ENCODE measurements at places on chromosomes 3 and 15.

DNA sequence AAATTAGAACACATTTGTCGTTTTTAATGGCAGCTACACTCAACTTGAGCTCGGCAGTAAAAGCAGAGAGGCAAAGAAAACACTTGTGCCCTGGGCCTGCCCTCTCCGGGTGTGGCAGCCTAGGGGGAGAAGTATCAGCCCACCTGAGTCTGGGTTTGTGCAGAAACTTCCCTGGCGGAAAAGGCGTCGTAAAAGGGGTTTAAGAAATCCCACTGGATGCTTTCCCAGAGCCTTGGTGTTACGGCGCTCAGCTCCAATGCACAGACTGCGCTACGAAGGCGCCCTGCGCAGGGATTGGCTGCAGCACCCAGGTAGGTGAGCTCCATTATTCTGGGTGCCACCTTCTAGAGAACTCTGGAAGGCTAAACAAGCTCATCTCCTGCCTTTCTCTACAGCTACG, 461.5 kb upstream of the NR2F2 start:
- DNase-seq: no peak

- no peak for DNase-seq
These were observed 80.7 kb downstream of the DIPK2A start for GRCh38 chr3:144052275-144052674.

DNA sequence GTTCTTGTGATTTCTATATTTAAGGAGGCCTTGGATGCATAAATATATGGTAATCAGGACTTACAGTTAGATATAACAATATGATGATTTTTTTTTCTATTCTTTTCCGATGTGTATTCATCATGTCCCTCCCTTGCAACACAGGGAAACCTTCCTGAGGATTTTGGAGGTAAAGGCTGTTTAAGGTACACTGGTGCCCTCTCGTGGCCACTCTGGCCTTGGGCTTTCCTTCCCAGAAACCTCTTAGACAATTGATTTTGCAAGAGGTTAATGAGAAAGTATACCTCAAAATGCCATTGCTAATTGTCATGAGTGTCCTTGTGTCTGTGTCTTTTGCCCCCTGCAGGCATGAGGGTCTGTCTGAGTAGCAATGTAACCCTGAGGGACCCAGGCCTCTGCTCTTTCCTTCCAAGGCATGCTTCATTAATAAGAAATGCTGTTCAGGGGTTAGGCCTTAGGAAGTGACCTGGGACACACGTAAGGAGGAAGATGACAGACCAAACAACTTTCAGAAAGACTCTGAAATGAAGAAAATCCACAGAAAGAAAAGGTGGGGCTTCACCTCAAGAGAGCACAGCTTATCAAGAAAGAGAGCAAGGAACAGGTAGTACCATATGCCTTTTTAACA, 70.3 kb upstream of the PPP2R3A start:
- peak; percentile 94 for DNase-seq

- no peak for DNase-seq
These were observed 722 bp downstream of the RBMS3 start for GRCh38 chr3:29281344-29282241.

- DNase-seq: no peak
These were observed 130.3 kb downstream of the CHDH start for GRCh38 chr3:53715815-53716483.

DNA sequence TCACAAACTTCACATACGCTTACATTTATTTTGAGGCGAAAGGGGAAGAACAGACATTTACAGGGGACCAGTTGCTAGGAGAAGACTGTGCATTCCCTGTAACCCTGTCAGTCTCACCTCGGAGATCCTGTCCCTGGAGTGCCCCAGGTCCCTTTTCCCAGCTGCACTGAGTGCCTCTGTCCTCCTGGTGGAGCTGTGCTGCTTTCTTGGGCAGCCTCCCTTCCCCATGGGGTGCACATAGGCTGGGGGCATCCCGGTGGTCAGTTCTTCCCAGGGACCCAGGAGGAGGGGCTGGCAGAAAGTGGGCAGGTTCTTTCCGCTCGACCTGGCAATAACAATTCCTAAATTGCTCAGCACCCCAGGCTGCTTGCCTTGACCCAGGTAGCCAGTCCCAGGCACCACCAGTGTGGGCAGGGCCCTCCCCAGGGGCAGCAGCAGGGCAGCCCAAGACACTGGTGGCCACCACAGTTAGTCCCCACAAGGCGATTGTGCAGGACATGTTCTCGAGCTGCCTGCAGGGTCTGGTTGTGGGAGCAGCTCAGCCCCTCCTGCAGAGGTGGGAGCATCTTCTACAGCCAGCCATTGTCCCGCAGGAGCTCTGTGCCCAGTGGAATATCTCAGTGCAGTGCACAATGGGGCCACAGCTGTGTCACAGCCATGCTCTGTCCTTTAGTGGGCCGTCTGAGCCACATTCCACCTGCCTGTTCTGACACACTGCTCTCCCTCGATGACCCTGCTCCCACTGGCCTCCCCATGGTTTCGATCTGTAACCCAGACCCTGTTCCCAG, 36.3 kb downstream of the APBA2 start:
- no peak for DNase-seq

- DNase-seq: no peak
These were observed 21.7 kb downstream of the GRIP2 start for GRCh38 chr3:14518432-14518802.

GRCh38 chr3:101325393-101326134, 5.2 kb upstream of the IMPG2 start:
- DNase-seq: no peak

GRCh38 chr3:46829699-46830208, 33.5 kb downstream of the MYL3 start:
- DNase-seq: no peak

DNA sequence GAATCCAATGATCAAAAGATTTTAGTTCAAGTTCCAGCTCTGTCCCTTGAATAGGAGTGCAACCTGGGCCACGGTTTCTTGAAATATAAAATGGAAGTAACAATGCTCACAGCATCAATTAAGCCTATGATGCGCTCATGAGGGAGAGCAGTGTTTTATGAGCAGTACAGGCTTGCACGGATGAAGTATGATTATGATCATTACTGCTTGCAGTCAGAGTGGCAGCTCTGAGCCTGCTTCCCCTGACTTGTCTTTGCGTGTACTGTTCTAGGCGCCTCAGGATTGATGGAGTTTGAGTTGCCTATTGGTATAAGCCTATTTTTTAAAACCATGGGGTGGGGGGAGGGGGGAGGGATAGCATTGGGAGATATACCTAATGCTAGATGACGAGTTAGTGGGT, 37.0 kb downstream of the ITGB5 start:
- no peak for DNase-seq

- no peak for DNase-seq
These were observed 19.2 kb upstream of the TKT start for GRCh38 chr3:53274938-53275605.

DNA sequence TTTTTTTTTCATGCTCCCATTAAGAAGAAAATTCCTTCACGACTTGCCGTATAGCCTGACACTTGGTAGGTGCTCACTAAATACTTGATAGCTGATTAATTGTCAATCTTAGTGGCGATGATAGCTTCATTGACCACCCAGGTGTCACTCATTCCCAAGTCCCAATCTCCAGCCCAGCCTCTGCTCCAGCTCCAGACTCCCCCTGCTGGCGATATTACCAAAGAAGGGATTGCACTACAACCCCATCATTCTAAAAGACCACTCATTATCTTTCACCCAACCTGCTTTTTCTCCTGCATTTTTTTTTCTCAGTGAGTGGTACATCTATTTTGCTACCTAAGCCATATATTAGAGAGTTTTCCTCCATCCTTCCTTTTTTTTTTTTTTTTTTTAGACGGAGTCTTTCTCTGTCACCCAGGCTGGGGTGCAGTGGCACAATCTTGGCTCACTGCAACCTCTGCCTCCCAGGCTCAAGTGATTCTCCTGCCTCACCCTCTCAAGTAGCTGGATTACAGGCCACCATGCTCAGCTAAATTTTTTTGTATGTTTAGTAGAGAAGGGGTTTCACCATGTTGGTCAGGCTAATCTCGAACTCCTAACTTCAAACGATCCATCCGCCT, 19.5 kb upstream of the COMMD2 start:
- DNase-seq: peak; percentile 41

DNA sequence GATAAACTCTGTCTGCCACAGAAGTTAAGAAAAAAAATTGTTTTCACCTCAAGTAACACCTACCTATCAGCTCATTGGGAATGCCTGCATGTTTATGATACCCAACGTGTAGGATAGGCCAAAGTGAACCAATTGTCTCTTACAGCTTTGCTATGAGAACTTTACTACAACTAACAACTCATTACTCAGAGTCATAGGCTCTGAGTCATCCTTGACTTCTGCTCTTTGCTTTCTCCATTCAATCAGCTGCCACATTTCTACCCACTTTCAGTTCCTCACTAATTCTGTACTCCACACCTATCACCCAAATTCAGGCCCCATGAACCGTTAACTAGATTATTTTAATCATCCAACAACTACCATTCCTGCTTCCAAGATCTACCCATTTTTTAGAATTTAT, 843.9 kb downstream of the TUSC7 start:
- no peak for DNase-seq

GRCh38 chr3:186502966-186503712, 41.0 kb downstream of the CRYGS start:
- no peak for DNase-seq

DNA sequence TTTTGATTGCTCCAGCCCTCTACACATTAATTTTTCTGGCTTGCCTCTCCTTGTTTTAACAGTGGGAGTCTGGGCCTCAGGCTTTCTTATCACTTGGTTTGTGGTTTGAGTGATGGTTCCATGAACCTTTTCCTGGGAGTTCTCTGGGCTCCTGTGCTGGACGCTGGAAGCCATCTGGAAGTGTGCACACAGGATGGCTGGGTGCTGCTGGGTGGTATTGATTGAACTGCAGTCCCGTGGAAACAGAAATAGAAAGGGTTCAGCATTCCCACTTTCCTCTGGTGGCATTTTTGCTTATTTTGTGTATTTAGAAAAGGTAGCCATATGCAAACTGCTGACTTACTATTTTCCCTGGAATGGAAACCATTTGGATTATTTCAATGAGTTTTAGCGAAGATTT, 25.6 kb downstream of the MITF start:
- DNase-seq: no peak

DNA sequence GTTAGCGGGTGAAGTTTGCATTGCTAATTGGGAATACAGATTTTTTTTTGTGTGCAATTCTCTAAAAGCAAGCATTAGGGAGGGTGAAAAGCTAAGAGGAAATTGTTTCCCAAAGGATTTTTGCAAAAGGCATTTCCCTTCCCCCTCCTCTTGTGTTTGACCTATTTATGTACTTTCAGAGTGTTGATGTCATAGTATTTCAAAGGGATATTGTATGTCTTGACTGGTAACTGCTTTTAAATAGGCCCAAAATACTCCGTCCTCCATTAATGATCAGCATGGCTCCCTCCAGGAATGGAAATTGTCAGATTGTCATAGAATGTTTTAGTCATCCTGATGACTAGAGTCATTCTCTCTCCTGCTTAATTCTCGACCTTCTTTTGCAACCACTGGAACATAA, 32.4 kb downstream of the TRIM71 start:
- DNase-seq: no peak

DNA sequence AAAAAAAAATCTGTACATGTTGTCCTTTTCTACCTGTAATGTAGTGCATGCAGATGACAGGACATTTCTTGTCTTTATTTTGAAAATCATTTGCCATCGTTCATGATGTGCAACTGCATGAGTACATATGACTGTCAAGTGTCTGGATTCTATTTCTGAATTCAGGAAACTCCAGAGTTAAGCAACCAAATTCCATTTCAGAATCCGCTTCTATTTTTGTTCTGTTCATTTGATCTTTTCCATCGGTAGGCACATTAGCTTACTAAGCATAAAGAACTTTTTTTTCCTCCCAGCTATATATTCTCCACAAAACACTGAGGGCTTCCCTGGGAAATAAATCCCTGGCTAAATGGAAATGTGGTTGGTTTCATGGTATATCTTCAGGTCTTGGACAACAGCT, 365.6 kb downstream of the PTPRG start:
- DNase-seq: no peak

GRCh38 chr15:73558529-73558928, 74.7 kb downstream of the NPTN start:
- DNase-seq: no peak

- DNase-seq: no peak
These were observed 3.5 kb downstream of the PLOD2 start for GRCh38 chr3:146157325-146158060.

GRCh38 chr3:141526709-141527108, 39.9 kb downstream of the RASA2 start:
- DNase-seq: no peak

DNA sequence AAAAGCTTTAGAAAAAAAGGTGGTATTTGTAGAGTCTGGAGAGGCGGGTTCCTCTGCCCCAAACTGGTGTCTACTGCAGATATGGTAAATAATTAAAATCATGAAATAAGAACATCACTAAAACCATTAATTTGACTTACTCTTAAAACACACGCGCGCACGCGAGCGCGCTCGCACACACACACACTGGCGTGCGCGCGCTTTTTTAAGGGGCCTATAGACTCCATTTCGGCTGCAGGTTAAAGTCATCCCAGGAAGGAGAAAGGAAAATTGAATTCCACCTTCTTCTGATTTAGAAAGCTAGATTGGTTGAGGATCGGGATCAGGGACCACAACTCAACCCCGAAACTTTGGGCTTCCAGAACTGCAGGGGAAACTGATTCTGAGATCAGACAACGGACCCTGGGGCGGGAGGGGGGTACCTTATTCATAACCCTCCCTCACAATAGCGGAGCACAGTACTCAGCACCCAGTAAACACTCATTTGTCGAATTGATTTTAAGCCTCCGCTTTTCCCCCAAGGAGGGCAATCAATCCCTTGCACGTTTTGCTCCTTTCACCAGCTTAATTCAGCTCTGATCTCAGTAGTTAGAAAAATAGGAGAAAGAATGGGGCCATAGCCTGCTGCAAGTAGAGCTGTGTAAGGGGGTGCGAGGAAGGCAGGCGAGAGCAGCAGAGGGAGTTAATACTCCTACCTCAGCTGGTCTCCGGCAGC, 509 bp upstream of the LRRC3B start:
- DNase-seq: no peak

- DNase-seq: peak; percentile 88
These were observed 8.3 kb upstream of the EPHA3 start for GRCh38 chr3:89098964-89099585.

DNA sequence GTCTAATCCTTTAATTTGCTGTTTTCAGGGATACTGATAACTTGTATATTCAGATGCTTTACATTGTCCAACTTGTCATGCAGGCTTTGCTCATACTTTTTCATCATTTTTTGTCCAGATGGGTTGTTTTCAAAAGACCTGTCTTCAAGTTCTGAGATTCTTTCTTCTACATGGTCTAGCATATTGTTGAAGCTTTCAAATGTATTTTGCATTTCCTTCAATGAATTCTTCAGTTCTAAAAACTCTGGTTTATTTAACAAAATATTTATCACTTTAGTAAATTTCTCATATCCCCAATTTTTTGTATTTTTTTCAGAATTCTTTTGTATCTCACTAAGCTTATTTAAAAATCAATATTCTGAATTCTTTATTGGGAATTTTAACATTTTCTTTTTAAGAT, 388.3 kb upstream of the IL12A start:
- DNase-seq: no peak
